ENCODE measurements at places on chromosomes 3 and 15. TPM values are rescaled to one million over a fixed set of nuclear protein-coding genes. Genes with fewer than 3 reads are reported as not detected.

Gene IL16
- polyA plus RNA-seq, result 8.8 TPM

Gene MESP1
- polyA plus RNA-seq, result not detected

Gene ZBTB20
- polyA plus RNA-seq, result 3.9 TPM

Gene MYD88
- polyA plus RNA-seq, result 15.4 TPM

Gene IMPDH2
- 234 TPM for polyA plus RNA-seq

Gene LRTM1
- polyA plus RNA-seq, result 116 TPM

Gene CNTN4
- polyA plus RNA-seq, result 9.4 TPM

Gene COLQ
- polyA plus RNA-seq, result 18.0 TPM

DNA sequence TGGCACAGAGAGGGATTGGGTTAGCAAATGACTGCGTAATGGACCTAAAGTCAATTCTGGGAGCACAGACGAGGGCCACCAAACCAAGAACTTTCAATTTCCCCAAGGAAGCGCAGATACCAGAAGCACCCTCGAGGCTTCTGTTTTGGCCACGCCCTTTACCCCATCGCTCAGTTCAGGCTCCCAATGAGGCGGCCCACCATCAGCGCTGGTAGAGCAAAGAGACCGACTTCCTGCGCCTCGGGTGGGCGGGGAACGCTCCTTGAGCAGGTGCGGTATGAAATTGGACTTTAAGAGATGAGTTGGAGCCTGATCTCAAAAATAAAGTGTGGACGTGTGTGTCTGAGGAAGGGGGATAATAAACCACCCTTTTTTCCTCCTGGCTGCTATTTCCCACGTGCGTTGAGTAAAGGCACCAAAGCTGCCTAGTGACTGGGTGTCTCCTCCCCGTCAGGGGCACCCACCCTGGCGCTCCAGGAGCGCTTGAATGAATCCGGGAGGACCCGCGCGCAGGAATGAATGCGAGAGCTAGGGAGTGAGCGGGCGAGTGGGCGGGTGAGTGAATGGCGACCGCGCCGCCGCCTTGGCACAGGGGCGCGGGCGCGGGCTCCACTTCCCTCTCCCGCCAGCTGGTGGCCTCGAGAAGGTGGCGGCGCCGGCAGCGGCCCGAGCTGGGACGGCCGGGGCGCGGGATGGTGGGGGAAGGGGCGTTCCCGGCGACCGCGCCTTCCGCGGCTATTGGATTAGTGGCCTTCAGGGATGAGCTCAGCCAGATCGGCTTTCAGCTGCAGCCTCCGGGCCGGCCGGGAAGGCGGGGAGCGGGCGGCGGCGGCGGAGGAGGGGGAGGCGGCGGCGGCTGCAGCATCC is at the start of gene SPSB4:
TSS of gene SPSB4 (plus strand) at position 772 of the 867 bp plus-strand sequence. CDS start 14,758 bp downstream, outside the sequence.
- DNase-seq, result peak; percentile 88

DNA sequence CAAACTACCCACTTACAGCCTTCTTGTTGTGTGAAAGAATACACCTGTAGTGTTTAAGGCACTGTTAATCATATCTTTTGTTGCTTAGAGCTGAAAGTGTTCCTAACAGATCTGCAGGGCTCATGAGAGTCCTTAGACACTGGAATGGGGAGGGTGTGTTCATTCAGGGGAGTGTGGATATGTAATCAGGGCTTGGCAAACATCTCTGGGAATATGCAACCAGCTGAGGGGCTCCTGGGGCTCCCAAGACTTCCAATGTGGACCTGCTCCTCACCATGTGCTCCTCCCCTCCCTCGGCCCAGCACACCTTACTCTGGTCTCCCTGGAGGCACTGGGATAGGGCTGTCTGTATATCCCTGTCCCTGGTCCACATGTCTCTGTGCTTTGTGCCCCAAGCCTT is 30.3 kb upstream of the MFSD1 start:
- no peak for DNase-seq

DNA sequence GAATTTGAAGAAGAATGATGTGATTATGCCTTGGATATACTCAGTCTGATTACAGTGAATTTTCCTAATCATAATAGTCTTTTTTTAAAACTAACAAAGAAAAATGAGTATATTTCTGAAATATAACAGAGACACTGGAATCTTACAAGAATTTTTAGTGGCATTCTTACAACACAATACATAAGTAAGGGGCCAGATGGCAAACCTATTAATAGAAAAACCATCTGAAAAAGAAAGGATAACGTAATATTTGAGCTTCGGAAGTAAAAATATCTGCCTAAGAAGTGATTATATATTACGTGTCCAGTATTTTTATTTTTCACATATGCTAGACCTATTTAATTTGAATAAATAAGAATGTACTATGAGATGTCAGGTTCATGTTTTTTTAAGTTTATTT is 452.8 kb downstream of the NAALADL2 start:
- DNase-seq, result no peak

DNA sequence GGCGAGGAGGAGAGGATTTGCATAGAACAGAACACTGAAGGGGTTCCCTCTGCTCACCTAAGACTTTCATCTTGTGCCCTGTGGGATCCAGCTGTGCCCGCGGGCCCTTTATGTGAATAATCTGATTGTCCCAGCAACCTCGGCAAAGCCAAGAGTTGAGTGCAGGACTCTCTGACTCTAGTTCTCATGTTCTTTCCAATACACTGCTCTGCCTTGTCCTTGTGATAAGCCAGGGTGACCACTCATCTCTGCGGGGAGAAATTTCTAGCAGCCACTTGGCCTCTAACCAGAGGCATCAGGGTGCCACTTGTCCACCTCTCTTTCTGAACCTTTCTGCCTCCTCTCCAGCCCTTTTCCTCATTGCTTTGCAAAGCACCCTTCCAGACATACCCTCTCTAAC is 31.8 kb downstream of the AQP9 start:
- no peak for DNase-seq

DNA sequence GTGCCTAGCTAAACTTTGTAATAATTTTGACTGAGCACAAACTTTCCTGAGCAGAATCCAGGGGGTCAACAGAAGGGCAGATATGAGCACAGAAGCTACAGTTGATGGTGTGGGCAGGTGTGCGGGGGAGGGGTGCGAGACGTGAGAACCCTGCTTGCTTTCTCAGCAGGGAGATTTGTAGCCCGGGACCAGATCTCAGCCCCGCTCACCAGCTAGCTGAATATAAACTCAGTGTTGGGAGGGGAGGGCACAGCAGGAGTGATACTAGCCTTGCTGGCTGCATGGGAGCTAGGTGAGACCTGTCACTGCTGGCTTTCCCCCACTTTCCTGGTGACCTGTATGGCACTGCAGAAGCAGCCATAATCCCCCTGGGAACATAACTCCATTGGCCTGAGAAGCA is 83.4 kb downstream of the CLDN1 start:
- DNase-seq, result no peak

- no peak for DNase-seq
Observed at GRCh38 chr15:33071451-33071850, 123.1 kb downstream of the FMN1 start.

- no peak for DNase-seq
Observed at GRCh38 chr3:187922704-187923416, 177.6 kb upstream of the BCL6 start.

DNA sequence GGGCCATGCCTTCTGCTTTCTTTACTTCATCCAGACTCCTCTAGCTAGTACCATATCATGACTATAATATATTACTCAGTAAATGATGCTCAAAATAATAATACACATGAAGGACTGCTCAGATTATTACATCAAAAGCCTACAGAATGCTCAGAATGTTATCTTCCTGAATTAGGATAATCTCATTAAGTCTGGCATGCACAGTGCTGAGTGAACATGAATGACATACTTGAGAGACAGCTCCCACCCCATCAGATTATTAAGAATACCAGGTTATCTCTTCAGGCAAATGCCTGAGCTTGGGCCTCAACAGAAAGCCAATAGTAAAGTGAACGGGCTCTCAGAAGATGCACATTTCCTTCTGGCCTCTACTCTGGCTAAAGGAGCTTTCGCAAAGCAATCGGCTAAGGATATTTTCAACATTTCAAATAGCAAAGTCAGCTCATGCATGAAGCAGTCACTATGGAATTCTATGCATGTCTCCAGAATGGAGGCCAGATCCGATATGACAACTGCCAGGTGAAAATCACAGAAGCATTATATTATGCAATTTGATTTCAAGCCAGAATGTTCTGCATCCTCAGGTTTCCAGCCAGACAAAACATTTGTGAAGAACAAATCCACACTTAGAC is 122.6 kb downstream of the KCNMB2 start:
- DNase-seq, result peak; percentile 7

GRCh38 chr3:41881233-41881821 is 80.6 kb downstream of the ULK4 start:
- DNase-seq, result peak; percentile 51

- no peak for DNase-seq
Observed at GRCh38 chr3:101074518-101074917, 81.3 kb upstream of the ABI3BP start.

DNA sequence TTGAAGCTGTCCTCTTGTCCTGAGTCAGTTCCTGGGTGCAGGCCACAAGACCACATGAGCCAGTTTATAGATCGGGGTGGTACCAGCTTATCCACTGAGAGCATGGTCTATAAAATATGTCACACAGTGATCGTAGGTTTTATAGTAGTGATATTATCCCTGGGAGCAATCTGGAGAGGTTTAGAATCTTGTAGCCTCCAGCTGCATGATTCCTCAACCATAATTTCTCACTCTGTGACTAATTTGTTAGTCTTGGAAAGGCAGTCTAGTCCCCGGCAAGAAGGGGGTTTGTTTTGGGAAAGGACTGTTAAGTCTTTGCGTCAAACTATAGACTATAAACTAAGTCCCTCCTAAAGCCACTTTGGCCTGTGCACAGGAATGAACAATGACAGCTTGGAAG is 693.0 kb upstream of the CADM2 start:
- DNase-seq, result no peak

DNA sequence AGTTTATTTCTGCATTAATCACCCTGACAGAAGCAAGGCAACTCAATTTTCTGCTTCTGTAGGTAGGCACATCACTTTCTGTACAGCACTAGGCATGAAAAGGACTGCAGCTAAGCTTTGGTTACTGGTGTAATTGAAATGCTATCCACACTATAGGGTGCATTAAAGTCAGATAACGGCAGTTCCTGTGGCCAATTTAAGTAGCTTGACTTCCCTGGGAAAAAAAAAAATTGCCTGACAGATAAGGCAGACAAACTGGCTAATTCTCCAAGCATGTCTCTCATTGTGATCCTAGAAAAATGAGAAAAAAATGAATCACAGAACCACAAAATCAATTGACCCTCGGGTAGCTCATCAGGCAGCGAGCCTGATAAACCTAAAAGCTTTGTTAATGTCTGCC is 151.4 kb downstream of the MEIS2 start:
- DNase-seq, result no peak

DNA sequence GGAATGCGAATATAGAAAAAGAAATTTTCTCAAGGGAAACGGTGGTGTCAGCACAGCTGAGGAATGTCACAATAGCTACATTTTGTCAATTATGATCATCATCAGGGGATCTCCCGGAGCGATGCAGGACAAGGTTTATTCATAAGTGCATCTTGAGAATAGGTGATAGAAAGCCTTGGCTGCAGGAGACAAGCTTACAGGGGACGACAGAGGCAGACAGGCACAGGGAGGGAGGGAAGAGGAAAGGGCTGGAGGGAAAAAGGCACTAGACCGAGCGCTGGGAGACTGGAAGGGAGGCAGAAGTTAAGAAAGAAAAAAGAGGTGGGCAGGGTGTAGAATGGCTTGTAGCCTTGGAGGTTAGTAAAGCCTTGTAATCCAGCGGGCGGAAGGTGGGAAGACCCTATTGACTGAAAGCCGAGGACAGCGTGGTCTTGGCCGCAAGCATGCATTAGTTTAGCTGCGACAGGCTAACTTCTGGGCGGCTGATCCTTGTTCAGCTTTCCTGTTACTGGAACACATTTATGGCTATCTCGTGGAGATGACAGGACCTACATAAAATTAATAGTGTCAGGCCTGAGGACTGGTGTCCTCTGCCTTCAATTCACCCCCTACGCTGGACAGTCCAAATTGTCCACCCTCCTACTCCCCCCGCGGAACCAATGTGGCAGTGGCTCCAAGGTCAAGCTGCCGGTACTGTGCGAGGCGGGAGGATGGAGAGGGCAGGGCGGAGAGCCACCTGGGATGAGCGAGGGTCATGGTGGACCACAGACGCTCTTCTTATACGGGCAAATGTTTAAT is 1.4 kb upstream of the NECTIN3 start:
- DNase-seq, result no peak

- DNase-seq, result no peak
Observed at GRCh38 chr3:45915518-45916231, 27.6 kb upstream of the CXCR6 start.

- no peak for DNase-seq
Observed at GRCh38 chr15:96268442-96269204, 61.9 kb upstream of the NR2F2 start.

DNA sequence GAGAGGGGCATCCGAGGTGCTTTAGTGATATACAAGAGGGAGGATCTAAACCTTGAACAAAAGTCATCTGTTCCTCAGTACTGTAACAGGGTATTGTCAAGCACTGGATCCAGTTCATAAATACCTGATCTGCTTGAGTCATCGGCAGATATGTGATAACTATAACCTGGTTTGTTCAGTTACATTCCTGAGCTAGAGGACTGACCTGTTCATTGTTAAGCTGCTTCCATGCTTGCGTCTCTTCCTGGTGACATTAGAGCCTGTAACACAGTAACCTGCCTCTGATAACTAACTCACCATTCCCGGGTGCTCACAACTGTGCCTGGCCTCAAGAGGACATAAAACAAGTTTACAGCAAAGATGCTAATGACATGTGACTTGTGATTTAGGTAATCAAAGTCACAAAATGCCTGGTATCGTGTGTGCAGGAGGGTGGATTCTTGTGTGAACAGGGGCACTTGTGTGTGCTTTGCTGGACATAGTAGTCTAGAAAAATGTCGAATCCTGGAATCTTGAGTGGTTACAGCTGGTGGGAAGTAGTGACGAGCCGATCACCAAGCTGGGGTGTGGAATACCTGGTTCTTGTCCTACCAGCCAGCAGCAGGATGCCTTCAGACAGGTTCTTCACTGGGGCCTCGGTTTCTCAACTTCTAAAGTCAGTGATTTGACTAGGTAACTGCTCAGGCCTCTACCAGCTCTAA is 30.9 kb upstream of the POLR2M start:
- DNase-seq, result no peak

GRCh38 chr3:151639418-151639740 is 94.3 kb upstream of the AADACL2 start:
- DNase-seq, result no peak
